ENCODE measurements at places on chromosomes 2 and 18. TPM values are rescaled to one million over a fixed set of nuclear protein-coding genes. Genes with fewer than 3 reads are reported as not detected.
A peak's percentile ranks its signal among the peaks of the same experiment; 100 is the strongest.

DNA sequence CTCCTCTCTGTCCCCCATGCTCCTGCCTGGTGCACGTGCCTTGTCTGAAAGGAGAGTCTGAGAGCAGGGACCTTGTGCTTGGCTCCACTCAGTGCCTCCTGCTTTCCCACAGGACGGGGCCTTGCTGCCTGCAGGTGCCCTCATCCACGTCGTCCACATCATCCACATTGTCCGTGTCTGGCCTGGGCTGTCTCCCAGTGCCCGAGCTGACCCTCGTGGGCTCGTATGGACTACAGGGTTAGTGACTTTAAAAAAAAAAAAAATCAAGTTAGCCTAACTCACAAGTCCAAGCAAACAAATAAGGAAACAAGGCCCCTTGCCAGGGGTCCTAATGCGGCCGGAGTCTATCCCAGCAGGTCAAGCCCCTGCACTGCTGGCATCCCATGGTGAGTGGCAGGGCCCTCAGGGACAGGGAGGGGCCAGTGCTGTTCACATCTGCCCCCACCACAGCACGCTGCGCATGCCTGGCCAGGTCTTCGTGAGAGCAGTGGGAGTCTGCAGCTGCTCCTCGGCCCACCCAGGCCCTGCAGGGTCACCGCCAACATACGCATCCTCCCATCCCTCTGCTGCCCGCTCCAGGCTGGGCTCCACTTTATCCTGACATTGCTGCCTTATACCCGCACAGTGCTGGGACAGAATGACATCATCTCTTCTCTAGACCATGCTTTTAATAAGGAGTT, 232.6 kb downstream of the NDUFA10 start:
- DNase-seq, result no peak

DNA sequence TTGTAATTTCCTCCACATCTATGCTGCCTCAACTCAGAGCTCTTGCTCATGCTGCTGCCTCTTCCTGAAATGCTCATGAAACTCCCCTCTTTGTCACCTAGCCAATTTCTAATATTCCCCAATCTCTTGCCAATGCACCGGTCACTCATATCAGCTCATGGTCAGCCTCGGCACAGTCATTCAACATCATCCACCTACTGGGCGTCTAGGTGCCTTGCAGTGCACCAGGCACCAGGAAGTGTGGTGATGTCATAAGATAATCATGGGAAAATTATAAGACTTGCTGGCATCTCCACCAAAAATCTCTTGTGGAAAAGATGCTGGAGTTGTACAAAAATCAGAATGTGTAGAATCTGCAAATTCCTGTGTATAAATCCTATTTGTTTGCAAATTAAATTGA, 52.6 kb upstream of the RAB27B start:
- peak; percentile 61 for DNase-seq

The CHN1 gene
- 904 TPM for polyA plus RNA-seq

DNA sequence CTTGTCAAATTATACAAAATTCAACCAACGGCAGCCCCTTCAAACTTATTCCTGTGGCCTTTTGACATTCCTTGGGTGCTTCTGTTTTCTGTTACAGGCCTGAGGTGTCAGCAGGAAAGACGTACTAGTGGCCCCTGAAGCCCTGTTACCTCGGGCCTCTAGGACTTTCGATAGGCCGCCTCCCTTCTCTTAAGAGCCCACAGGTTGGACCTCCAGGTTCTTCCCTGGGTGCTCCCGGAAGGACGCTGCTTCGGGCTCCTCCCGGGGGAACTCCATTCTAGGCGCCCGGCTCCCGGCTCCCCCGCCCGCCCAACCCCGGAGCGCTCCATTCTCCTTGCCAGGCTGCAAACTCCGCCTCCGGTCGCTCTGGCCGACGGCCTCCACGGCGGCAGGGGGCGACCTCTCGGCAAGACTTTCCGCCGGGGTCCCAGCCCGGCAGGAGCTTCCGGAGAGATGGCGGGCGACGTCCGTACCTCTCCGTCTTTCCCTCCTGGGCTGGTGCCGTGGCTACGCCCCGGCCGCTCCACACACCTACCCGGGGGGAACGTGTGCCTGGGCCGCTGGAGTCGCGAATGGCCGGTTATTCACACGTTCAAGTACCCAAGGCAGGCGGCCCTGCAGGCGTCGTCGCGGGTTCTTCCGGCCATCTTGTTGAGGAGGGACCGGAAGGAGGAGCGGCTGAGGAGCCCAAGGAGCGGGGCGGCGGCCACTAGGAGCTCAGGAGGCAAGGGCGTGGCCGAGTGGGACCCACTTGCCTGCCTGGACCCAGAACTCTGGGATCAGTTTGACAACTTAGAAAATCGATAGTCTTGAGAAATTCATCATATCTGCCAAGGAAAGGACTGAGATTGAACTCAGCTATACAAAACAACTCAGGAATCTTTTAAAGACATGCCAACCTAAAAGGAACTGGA, 27.5 kb downstream of the BOLA3 start:
- DNase-seq, result peak; percentile 84

DNA sequence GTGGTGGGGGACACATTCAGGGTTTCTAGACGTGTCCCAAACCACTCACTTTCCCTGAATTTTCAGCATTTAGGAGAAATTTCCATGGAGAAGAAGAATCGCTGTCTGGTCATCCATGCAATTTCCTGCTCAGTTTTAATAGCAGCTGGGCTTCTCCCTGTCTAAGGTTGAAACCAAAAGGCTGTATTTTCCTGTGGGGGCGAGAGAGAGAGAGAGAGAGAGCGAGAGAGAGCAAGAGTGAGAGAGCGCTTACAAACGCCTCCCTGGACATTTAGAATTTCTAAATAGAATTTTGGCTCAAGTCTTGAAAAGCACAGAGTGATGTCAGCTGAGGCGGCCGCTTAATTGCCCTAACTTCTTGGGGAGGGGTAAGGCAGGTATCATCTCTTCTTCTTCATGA, 110.8 kb downstream of the SETBP1 start:
- DNase-seq, result peak; percentile 21

DNA sequence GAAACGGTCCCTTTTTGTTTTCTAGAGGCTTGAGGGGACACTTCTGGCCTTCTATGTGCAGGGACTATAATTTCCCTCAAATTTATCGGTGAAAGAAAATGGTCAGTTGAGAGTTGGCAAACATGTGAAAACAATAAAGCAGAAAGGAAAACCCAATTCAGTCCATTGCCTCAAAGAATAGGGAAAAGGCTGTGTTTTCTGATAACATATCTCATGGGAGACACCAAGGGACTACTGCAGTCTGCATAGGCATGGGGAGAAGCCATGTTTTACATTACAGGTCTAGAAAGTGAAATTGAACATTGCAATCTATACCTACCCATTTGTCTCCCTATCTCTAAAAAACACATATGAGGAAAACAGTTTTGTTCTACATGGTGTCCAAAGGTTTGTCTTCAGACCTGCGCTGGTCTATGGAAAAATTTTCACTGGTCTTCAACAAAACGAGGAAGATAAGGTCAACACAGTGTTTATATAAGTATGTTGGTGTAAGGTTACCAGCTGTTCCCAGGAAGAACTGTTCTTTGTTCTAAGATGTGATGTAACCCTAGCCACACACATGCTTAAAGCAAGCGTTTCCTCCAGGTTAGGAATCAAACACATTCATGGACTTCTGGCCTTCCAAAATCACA, 179.7 kb downstream of the MREG start:
- DNase-seq, result peak; percentile 92

GRCh38 chr2:10569460-10569859, 120.3 kb downstream of the NOL10 start:
- no peak for DNase-seq

- peak; percentile 87 for DNase-seq
Observed at GRCh38 chr2:62150597-62151305, 45.2 kb upstream of the B3GNT2 start.

The DYNAP gene
- polyA plus RNA-seq, result not detected

The IL36RN gene
- polyA plus RNA-seq, result not detected

- DNase-seq, result no peak
Observed at GRCh38 chr18:26702086-26702485, 153.7 kb upstream of the KCTD1 start.

- no peak for DNase-seq
Observed at GRCh38 chr18:72940986-72941385, 73.2 kb upstream of the NETO1 start.

The ATP6V1B1 gene
- 1.0 TPM for polyA plus RNA-seq

GRCh38 chr18:75277610-75277928, 67.0 kb downstream of the TSHZ1 start:
- no peak for DNase-seq

The RAPGEF4 gene
- 0.51 TPM for polyA plus RNA-seq

The PLCL1 gene
- 0.48 TPM for polyA plus RNA-seq

GRCh38 chr2:189143925-189144324, 35.6 kb downstream of the COL5A2 start:
- DNase-seq, result peak; percentile 68

DNA sequence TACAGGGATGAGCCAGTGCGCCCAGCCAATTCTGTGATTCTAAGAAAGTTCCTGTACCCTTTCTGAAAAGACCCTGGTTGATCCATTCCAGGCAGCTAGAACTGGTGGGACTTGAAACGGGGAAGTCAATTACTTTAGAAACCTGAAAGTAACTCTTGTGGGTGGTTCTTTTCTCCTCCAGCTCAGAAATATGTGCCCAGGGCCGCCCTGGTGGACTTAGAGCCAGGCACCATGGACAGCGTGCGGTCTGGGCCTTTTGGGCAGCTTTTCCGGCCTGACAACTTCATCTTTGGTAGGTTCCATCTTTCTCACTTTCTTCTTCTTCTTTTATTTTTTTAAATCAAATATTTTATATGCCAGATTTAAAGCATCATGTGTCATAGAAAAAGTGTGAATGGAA, 2.7 kb downstream of the TUBB6 start:
- no peak for DNase-seq

- DNase-seq, result no peak
Observed at GRCh38 chr2:127580167-127581049, 44.9 kb downstream of the MYO7B start.

The MRPL44 gene
- 27.4 TPM for polyA plus RNA-seq

DNA sequence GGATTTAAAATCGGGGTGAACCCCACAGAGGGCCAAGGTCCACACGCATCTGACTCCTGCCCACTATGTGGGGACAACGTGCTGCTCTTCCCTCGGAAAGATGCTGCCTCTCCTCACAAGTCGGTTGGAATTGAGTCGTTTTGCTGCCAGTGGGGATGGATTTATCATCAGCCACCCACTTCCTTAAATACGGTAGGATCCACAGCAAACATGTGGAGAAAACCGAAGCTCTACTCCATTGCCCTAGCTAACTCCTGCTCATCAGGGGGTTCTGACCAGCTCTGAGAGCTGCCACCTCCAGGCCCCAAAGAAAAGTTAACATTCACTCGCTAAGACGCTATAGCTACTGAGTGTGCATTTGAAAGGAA, 80.9 kb downstream of the CHRNA1 start:
- DNase-seq, result peak; percentile 63

The RBFA gene
- 27.7 TPM for polyA plus RNA-seq

DNA sequence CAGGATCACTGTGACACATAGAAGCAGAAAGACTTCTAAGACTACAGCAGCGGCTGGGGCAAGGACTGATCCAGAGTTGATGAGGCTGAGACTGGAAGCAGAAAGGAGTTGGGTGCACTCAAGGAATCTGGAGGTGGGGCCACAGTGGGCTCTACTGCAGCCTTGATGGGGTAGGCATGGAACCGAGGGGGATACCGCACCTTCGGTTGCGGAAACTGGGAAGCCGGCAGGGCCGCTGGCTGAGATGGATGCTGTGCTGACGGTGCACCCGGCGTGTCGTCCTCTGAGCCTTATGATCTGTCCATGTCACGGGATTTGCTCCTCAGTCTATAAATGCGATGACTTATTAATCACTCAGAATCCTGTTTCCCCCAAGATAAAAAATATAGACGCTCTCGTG, 473.5 kb upstream of the MYT1L start:
- DNase-seq, result no peak

DNA sequence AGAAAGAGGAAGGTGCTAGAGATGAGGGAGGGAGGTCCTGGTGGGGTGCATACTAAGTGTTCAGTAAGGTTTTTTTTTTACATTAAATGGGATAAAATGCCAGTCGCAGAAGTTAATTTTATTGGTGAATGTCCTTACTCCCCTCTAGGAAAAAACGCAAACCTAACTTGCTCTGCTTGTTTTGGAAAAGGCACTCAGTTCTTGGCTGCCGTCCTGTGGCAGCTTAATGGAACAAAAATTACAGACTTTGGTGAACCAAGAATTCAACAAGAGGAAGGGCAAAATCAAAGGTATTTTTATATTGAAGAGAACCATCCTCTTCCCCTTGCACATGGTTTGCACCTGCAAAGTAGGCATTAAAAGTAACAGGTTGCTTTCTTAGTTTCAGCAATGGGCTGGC, 12.7 kb upstream of the IL18R1 start:
- peak; percentile 40 for DNase-seq
